ENCODE measurements at places on chromosomes 4 and X. TPM values are rescaled to one million over a fixed set of nuclear protein-coding genes. Genes with fewer than 3 reads are reported as not detected.

Gene CMC4
- total RNA-seq: 6.9 TPM

Gene NMU
- not detected for total RNA-seq

Gene DYNLT3
- total RNA-seq: 27.5 TPM

Gene GAB1
- total RNA-seq: 40.0 TPM

Gene TXLNG
- 14.7 TPM for total RNA-seq

Gene CLIC2
- 0.99 TPM for total RNA-seq

Gene GCNA
- total RNA-seq: 4.4 TPM

Gene RAB41
- total RNA-seq: not detected

Gene USP51
- total RNA-seq: 1.7 TPM

GRCh38 chr4:70670332-70671014, 4.2 kb upstream of the JCHAIN start:
- no peak for DNase-seq

- no peak for DNase-seq
Observed at GRCh38 chr4:151690876-151691275, 69.9 kb downstream of the GATB start.

- DNase-seq: no peak
Observed at GRCh38 chr4:117986321-117986720, 48.0 kb upstream of the NDST3 start.

DNA sequence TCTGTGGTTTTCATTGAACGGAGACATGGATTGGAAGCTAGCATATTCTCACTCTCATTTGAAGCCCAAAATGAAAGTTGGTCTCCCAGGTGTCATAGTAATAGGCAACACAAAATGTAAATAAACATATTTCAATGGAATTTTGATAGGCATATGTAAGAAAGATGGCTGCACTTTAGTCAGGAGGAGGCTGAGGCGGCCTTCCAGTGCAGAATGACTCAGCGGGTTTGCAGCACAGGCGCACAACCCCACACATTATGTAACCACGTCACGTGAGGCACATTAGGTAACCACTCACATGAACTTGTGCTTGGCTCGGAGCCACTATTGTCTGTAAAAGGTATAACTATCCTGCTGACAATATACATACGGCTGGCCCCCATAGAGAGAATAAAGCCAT, 381.7 kb downstream of the GPAT3 start:
- no peak for DNase-seq

DNA sequence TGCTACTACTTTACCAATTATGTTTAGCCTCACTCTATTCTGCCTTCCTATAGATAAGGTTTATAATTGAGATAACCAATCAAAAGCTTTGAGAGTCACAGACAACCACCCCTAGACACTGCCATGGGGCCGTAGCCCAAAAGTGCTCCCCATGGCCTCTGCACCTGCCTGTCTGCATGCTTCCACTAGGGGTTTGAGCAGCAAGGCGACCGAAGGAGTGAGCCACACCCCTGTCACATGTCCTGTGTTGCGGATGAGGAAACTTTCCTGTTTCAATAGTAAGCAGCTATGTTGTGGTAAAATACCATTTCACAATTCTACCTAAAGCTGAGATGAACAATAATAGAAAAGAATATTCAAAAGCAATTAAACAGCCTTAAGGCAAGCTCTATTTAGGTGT, 856.0 kb upstream of the FRG1 start:
- no peak for DNase-seq

GRCh38 chr4:8038719-8039251, 99.1 kb upstream of the AFAP1 start:
- no peak for DNase-seq

DNA sequence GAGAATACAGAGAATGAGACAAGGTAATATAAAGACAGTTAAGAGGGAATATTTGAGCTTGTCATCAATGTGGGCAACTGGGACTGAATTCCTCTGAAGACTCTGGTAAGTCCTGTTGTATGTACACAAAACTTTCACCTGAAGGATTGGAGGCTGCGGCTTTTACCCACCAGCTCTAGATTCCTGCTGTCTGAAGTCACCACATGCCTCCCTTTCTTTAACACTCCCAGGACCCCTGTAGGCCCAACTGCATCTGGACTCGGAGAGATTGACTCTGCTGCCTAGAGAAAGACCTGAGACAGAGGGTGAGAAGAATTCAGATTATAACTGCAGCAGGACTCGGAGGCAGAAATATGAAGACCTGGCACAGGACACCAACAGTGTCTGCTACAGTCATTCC, 1048.0 kb downstream of the PDHA2 start:
- DNase-seq: no peak

DNA sequence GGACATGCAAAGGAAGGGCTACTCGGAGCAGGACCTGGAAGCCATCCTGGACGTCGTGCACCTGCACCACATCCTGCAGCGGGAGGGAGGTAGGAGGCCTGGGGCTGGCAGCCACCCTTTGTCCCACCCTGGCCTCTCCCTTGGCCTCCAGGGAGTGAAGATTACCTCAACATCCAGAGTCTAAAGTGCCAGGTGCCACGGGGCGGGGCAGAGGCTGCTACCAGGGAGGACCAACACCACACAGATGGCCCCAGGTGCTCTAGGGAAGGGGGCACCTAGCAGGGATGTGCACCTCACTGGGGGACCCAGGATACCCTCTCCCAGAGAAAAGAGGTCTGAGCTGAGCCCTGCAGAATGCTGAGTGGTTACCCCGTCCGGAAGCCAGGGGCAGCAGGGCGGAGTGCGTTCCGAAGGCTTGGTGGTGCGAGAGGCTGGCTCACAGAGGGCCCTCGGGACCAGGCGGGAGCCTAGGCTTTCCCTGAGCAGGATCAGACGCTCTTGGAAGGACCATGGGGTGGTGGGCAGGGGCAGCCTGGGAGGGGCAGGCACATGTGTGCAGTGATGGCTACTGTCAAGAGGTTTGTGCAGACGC, 16.1 kb downstream of the ABCD1 start:
- no peak for DNase-seq

GRCh38 chrX:119015407-119016237, 41.2 kb downstream of the LONRF3 start:
- DNase-seq: no peak

DNA sequence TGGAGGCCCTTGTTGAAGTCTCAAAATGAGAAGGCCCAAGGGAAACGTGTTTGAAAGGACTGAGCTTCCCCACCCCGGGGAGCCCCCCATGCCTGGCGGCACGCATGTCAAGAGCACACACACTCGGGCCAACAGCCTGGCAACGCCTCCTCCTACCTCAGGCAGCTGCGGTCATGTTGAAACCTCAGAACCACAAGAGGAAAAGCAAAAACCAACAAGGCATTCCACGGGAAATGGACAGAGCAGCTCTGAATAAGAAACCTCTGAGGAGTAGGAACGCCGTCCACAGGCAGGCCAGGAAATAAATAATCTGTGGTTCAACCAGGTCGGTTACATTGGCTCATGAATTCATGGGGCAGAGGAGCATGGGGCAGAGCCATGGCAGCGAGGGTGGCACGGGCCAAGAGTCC, 95.7 kb upstream of the AFAP1 start:
- no peak for DNase-seq

DNA sequence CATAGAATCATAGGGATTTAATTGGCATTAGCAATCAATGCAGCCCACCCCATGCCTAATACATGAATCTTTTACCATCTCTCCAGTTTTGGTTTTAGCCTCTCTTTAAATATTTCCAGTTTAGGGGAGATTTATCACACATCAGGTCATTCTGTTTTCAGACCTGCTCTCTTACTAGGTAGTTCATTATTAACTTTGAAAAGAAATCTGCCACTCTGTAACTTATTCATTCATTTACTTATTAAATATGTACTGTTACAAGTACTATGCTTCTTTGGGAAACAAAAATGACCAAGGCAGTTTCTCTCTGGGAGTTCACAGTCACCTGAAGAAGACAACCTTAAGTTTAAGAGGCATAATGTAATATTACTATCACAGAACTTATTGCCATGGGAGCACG, 62.1 kb downstream of the USO1 start:
- DNase-seq: no peak

- DNase-seq: no peak
Observed at GRCh38 chrX:53440101-53440500, 5.9 kb upstream of the HSD17B10 start.

DNA sequence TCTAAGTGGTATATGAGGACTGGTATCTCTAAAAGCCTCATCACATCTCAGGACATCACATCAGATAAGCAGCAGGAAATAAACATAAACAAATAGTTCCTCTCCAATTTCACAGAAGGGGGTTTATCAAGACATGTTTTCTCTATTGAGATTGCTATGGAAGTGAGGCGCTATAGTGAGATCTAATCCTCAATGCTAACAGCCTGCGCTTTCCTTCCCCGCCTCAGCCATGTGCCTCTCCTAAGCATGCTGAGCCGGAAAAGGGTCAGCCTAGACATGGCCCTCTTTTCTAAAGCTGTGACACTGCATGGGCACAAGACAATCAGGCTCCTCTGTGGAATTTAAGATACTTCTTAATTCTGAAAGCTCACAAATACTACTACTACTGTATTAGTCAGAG, 286.1 kb downstream of the INPP4B start:
- DNase-seq: no peak

- DNase-seq: no peak
Observed at GRCh38 chr4:159224408-159224807, 121.5 kb downstream of the RAPGEF2 start.

DNA sequence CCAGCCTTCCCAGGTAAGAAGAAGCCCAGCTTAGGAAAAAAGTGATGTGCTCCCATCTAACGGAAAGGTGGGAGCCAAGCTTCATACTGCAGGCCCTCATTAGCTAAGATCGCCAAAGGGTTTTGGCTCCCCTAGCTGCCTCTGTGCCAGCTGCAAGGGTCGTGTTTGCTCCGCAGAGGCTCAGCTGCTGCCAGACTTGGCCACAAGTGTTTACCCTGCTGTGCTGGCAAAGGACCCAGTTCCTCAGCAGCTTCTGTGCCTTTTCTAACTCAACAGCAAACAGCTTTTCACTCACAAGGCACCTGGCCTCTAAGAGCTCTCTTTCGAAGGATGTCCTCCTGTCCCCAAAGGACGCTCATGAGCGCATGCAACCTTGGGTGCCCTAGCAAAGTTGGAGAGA, 12.2 kb upstream of the VMA21 start:
- DNase-seq: no peak

DNA sequence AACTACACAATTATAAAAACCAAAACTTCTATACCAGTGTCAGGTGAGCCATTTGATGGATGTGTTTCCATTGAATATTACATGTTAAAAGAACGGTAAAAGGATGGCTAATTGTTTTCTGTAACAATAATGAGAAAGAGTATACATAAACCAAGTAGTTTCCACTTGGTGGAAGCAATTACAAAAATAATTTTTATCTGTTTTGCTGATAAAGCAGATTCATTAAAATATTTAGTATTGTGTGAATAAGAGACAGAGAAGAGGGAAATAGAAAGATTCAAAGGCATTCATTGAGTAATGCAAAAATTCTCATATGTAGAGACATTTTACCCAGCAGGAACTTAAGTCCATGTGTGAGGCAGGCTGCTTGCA, 95.7 kb downstream of the ANK2 start:
- no peak for DNase-seq

- no peak for DNase-seq
Observed at GRCh38 chr4:132065940-132066495, 1083.1 kb upstream of the PCDH10 start.

DNA sequence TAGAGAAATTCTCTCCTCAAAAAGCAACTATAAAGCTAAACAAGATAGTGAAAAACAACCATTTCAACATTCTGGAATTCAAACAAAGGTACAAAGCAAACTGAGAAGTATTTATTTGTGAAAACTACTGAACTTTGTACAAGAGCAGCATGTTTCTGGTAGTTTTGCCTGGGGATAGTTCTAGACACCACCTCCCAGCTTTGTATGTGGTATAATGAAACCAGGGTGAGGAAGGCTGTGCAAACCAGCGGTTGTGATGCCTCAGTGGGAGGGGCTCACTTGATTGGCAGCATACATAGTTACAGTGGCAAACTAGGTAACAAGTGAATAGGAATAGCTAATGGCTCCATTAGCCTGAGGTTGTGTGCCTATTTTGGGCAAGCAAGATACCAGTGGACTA, 18.6 kb upstream of the FRMD7 start:
- DNase-seq: no peak

DNA sequence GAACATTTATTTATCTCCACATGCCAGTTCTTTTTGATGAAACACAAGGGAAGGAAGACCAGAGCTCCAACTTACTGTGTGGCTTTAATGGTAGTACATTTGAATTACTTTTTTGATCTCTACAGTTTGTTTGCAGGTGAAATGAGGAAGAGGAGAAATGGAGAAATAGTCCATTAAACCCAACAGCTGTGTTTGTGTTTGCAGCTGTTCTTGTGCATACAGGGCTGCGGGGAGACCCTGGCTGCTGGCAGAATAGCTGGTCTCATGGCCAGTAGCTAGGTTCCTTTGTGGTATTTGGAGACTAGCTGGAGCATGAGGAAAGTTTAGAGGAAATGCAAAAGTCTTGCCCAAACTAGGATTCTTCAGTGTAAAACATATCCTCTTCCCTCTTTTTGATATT, 374.8 kb downstream of the GPAT3 start:
- DNase-seq: no peak

GRCh38 chr4:108988464-108989195, 225.8 kb upstream of the ETNPPL start:
- DNase-seq: no peak

- DNase-seq: no peak
Observed at GRCh38 chr4:100842856-100843255, 325.0 kb upstream of the EMCN start.

DNA sequence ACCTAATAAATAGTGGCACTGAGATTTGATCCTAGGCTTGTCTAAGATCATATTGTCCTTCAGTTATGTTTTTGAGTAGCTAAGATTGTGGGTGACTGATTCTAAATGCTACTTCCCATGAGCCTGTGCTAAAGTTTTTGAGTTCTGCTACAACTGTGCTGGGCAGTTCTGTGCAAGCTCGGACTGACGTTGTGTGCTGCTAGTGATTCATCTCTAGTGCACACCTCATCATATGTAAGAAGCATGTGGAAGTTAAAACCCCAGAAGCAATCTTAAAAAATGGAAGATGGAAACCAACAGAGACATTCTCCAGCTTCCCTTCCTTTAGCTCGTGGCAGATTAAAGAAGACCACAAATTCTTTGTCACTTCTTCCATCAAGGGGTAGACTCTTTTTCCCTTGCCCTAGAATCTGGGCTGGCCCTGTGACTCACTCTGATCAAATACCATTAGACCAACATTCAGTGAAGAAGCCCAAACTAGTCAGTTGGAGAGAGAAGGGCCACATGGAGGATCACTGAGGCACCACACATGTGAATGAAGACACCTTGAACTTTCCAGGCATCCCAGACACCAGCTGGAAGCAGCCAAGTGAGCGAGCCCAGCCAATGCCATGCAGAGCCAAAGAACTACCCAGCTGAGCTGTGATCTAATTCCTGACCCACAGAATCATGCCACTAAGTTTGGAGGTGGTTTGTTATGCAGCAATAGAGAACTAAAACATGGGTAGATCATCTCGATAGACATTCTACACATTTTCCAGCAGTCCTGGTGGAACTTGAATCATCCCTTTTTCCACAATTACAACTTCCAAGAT, 16.8 kb downstream of the ARHGAP6 start:
- no peak for DNase-seq

DNA sequence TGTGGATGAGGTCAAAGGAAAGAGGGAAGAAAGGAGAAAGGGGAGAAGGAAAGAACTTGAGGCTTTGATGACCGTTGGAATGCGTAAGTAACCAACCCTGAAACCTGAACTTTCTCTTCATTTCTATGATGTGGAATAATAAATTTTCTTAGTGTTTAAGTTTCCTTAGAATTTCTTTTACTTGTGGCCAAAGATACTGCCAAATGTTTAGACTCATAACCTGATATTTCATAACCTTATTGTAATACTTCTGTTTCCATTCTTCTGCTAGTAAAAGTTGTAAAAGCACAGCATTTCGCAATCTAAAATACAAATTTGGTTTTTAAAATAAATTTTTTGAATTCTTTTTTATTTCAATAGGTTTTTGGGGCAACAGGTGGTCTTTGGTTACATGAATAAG, 258.5 kb upstream of the GIMD1 start:
- DNase-seq: no peak

Data from osteocyte (in vitro differentiated cells).